ENCODE measurements at places on chromosomes 2 and 18.

DNA sequence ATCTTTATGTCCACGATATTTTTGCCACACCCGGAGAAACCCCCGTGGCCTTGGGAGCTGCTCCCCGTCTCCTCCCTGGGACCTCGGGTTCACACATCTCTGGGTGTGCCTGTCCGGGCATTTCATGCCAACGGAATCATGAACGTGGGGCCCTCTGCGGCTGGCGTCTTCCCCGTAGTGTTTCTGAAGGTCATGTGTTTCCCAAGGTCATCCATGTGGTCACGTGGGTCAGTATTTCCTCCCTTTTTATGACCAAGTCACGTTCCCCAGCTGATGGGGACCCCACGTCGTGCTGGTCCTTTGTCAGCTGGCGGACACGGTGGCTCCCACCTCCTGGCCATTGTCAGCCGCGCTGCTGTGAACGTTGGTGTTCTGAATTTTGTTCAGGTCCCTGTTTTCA lies 135.7 kb downstream of the NFATC1 start:
- DNase-seq = no peak

DNA sequence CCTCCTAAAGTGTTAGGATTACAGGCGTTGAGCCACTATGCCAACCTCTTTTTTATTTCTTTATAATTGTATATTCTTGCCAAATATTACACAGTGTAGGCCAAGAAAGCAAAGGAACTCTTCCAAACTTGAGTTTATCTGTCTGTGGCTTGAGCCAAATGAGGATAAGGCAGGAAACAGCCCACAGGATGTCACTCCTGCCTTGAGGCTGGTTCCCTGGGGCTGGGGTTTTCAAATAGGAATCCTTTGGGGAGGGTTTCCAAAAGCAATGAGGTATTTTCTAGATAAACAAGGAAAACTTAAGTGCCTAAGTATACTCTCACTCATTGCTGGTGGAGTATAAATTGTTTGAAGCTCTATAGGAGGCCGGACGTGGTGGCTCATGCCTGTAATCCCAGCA lies 56.4 kb downstream of the ADCY3 start:
- no peak for DNase-seq

DNA sequence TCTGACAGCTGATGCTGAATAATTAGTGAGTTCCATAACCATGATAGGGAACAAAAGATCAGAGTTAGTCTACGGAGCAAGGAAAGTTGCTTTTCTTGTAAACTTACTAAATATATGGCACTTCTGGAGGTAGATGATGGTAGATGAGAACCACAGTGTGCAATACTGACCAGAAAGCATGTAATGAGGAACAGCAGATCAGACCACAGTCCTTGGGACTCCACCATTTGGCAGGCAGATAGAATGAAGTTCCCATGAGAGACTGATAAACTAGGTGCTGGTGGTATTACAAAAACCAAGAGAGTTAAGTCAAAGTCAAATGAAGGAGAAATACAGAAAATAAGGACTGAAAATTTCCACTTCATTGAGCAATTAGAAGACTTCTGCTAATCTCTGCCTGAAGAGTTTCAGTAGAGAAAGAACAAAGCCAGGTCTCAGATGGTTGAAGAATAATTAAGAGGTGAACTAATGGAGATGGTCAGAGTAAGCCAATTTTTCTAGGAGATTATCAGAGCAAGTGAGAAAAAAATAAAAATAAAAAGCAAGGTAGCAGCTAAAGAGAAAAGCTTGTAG lies 10.4 kb downstream of the CERKL start:
- no peak for DNase-seq

- DNase-seq = no peak
These were observed 11.1 kb downstream of the RSAD2 start for GRCh38 chr2:6888724-6889123.

- no peak for DNase-seq
These were observed 59.6 kb downstream of the SPIRE1 start for GRCh38 chr18:12598181-12598930.
